Activated gamma-delta T cell treated with Interleukin-2 at 50 U/mL for 16 hours (primary cell): ENCODE measurements at places on chromosomes 12 and 14.

DNA sequence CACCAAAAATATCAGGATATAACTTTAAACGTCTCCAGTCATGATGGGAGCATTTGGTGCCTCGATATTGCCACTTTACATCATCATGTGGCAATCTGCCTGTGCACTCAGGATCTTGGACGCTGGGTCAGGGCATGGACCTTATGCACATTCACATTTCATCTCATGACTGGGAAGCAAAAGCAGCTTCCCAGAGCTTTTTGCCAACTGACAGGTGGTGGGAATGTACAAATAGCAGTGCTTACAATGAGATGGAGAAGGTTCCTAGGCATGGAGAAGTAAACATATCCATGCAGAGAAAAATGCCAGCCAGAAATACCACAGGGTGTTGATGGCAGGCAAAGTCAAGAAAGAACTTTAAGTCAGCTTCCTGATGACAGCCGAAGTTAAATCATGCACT lies 30.3 kb downstream of the EFCAB11 start:
- no peak for DNase-seq

- no peak for DNase-seq
Measured at GRCh38 chr14:102544747-102545460, 35.3 kb upstream of the ANKRD9 start.

DNA sequence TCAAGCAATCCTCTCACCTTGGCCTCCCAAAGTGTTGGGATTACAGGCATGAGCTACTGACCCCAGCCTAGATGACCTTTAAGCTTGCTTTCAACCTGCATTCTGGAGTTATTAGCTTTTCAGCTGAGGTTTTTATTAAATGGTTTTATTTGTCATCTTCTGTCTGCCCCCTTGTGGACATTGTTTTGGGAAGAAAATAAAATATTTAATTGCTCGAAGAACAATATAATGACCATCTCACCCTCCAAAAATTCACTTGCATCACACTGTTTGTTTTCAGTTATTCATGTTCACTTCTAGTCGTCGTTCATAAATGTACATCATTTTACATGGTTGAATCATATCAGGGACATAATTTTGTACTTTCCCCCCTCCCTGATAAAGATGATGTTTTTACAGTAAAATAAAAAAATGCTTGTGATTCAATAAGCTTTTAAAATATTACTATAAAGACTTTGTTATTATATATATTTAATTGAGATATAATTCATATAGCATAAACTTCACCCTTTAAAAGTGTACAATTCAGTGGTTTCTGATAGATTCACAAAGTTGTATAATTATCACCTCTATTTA lies 10.1 kb upstream of the SPATS2 start:
- DNase-seq: no peak

DNA sequence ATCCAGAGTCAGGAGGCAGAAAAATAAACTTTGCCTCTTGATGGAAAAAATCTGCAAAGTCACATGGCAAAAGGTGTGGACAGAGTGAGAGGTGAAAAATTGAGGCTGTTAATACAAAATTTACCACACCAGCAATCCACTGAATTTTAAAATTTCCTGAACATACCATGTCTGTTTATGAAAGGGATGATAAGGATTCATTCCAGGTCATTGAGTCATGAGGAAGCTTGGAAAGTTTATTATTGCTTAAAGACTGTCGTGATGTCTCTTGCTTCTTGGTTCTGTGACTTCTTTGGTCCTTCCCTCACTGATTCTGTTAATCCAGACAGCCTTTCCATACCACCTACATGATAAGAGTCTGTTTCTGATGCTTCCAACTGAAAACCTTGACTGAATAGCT lies 73.2 kb downstream of the TTC6 start:
- no peak for DNase-seq

- no peak for DNase-seq
Measured at GRCh38 chr12:17976202-17976601, 113.8 kb downstream of the RERGL start.

- DNase-seq: no peak
Measured at GRCh38 chr12:62655666-62656151, 189.1 kb downstream of the MON2 start.

- DNase-seq: no peak
Measured at GRCh38 chr12:91250273-91250665, 67.7 kb upstream of the DCN start.

GRCh38 chr12:127745469-127746212 lies 521.3 kb upstream of the TMEM132C start:
- no peak for DNase-seq

DNA sequence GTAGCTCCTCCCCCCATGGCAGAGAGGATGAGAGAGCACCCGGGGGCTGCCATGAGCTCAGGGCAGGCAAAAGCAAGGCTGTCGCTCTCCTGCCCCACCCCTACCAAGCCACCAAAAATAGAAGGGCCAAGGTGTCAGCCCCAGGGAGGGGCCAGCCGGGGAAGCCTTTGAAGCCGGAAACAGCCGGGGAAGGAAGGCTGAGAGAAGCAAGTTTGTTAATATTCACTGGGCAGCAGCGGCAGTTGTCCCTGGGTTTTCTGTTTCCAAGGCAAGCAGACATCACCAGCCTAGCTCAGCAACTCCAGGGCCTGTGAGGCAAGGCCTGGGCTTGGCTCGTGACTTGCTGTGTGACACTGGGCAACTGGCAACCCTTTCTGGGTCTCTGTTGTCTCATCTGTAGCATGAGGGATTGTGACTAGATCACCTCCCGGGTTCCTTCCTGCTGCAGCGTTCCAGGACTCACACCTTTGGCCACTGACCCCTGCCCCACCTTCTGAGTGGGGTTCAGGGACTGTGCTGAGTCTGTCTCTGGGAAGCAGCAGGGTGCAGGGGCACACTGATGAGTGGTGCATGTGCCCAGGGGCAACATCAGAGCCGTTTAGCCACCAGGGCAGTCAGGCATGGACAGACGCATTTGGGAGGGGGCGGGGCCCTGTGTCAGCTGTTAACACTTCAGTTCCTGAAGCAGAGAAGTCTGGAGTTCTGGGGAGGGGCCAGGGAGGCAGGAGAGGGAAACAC lies 24.3 kb downstream of the SYNDIG1L start:
- DNase-seq: peak; percentile 64

GRCh38 chr14:84797326-84797725 lies 732.6 kb upstream of the FLRT2 start:
- DNase-seq: no peak
